ENCODE measurements at places on chromosomes 2 and 18.

DNA sequence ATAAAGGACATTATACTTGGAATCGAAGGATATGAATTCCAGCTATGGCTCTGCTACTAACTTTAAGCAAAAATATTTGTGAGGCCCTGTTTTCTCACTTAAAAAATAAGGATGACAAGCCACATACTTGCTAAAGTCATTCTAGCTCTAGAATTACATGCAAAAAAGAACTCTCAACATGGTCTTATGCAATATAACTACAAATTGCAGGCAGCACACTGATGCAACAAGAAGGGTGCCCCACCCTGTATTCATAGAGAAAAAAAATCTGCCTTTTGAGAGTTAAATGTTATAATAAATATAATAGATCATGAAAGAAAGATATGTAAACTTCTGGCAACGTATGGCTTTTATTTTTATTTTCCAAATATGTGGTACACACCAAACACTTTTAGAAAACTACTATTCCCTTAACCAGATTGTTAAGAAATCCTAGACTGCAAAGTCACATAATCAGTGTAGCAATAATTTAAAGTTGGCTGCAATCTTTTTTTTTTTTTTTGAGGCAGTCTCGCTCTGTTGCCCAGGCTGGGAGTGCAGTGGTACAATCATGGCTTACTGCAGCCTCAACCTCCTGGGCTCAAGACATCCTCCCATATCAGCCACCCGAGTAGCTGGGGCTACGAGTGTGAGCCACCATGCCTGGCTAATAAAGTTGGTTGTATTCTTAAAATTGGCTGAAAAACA lies 40.2 kb upstream of the WDSUB1 start:
- DNase-seq, result peak; percentile 83

- no peak for DNase-seq
These were observed 170.7 kb upstream of the SOX11 start for GRCh38 chr2:5521461-5521860.

DNA sequence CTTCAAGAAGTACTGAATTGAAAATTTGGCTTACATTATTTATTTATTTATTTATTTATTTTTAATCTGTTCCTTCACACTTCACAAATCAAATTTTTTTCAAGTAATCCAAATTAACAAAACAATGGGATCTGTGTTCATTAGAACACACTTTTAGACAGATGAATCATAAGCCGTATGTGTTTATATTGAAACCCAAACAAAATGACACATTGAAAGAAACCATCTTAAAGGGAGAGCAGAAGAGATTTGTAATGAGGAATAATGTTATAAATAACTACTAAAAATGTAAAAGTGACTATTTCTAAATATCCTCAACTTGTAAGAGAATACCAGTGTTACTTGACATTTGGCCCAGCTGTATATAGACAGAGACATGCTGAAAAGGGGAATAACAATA lies 991.0 kb upstream of the CHAC2 start:
- DNase-seq, result no peak

DNA sequence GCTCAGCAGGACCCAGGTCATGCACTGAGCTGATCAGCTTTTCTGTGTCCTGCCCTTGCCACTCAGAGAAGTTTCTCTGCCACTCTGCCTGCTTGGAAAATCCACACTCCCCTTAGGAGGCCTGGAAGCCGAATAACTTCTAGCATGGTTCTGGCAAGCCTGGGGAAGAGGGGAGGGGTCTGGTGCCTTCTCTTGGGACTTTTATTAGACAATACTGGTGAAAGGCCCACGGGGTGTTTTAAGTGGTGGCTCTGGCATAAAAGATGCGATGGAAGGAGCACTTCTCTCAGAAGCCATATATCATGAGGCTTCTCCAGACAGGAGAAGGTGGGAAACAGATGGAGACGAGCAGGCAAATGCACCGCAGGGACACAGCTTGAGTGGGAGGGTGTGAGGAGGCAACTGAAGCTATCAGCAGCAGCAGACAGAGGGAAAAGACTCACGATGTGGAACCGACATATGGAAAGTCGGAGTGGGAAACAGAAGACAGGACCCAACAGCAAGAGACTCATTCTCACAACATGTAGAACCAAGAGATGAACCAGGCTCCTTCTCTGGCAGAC lies 141.8 kb upstream of the CTNNA2 start:
- DNase-seq, result no peak

GRCh38 chr2:146659976-146660375 lies 1184.9 kb upstream of the ACVR2A start:
- DNase-seq, result no peak

GRCh38 chr2:218806346-218806978 lies 24.5 kb downstream of the CYP27A1 start:
- DNase-seq, result peak; percentile 99

- no peak for DNase-seq
These were observed 6.0 kb downstream of the PRADC1 start for GRCh38 chr2:73227086-73227485.

DNA sequence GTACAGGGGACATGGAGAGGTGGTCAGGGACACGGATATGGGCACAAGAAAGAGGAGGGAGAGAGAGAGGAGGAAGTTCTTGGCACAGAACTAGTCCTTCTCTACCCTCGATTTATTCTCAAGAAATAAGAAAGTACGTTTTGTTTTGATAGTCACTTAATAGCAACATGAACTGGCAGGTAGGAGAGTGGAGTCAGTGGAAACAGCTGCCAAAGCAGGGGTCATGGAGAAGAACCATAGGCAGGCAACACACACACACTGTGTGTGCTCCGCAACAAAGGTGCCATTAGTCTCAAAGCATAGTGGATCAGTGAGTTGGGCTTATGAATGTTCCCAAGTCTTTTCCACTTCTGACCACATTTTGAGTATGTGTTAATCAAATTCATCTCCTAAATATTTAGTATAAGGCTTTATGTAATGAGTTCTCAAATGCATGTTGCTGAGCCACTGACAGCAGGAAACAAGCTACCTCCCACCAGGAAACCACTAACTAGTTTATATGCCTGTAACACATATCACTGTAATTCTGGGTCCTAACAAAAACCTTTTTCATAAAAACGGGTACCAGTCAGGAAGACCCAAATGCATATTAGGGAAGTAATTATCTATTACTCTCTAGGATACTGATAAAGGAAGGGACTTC lies 41.1 kb downstream of the IWS1 start:
- no peak for DNase-seq

DNA sequence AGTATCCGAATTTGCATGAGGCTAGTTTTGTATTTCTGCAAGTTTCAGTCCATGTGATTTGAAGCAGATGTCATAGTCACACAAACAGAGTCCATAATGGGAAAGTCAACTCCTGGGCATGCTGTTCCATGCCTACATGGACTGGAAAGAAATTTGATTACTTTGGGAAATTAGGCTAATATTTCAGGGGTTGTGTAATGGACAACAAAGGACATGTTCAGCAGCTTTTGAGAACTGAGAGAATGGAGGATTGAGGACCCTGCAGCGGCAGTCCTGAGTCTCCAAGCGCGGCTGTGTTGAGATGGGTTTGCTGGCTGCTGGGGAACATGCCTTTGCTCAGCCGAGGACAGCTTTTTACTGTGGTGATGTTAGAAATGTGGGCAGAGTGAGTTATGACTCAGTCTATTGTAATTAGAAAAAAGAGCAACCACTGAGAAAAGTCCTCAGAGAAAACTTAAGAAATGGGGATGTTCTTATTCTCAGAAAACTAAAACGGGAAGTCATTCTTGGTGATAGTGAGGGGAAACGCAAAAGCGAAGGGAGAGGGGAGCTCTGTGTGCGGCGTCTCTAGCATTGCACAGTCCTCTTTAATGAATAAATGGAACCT lies 149.2 kb downstream of the FAM210A start:
- peak; percentile 5 for DNase-seq

GRCh38 chr18:12946549-12947284 lies 1.1 kb upstream of the SEH1L start:
- DNase-seq, result peak; percentile 80

DNA sequence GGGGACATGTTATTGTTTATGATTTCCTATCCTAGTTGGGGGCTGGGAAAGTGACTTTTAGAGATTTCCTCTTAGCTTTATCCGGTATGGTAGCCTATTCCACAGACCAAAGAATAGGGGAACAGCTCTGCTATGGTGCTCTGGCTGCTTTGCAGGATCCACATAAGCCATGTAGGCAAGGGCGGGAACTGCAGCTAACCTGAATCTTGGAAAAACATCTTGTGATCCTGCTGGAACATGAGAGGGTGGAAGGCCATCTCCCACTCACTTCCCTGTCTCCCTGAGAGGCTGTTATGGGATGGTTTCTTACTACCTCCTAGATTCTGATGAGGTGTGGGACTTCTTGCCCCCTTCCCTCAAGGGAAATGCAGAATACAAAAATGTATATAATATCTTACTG lies 2.0 kb upstream of the DARS1 start:
- DNase-seq, result no peak

GRCh38 chr2:69612200-69612599 lies 31.3 kb downstream of the AAK1 start:
- no peak for DNase-seq

GRCh38 chr18:11269257-11269656 lies 119.9 kb upstream of the PIEZO2 start:
- DNase-seq, result no peak

GRCh38 chr18:48418539-48419276 lies 9.5 kb upstream of the ZBTB7C start:
- DNase-seq, result no peak

DNA sequence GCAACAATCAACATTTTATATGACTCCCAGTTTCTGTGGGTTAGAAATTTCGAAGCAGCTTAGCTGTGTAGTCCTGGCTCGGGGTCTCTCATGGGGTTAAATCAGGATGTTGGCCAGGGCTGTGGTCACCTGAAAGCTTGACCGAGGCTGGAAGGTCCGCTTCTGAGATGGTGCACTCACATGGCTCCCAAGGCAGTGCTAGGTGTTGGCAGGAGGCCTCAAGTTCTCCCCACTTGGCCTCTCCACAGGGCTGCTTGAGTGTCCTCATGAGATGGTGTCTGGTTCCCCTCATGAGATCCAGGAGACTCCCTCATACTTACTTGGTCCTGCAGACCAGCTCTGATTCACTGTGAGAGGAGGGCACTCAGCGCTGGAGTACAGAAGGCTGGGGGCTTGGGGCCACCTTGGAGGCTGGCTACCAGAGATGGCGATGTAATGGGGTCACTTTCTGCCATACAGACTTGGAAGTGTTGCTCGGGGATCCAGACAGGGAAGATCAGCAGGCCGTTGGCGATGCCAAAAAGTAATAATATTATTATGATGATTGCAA lies 98.8 kb downstream of the INHBB start:
- no peak for DNase-seq

DNA sequence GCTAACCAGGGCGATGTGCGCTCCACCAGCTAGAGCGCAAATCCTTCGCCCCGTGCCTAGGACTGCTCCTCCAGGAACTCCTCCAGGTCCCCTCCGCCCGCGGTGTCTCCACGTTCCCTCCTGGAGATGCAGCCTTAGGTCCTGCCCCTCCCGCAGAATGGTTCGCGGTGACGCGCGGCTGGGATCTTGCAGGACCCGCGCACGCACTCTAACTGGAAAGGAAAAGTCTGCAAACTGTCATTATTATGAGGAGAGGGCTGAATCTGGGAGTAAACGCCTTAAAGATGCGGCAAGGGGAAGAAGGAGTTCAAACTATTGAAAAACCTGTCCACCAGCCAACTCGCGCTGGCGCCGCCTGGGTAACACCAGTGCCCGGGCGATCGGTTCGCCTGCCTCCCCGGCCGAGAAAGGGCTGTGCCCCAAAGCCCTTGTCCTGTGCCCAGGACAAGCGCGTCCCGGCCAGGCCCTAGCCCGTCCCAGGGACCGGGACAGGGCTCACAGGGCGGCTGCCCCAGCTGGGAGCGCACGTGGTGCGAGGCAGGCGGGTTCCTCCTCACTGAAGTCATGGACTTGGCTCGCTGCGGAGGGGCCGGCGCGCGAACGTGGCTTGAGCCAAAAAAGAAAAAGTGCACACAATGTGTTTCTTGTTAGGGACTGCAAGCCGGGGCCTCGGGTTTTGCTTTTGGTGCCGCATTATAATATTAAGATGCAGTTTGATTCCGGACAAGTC lies 5.5 kb upstream of the ID2 start:
- peak; percentile 83 for DNase-seq

- no peak for DNase-seq
These were observed 282.5 kb downstream of the SLC8A1 start for GRCh38 chr2:40169430-40169829.

GRCh38 chr2:229486673-229487072 lies 215.6 kb upstream of the PID1 start:
- DNase-seq, result no peak

DNA sequence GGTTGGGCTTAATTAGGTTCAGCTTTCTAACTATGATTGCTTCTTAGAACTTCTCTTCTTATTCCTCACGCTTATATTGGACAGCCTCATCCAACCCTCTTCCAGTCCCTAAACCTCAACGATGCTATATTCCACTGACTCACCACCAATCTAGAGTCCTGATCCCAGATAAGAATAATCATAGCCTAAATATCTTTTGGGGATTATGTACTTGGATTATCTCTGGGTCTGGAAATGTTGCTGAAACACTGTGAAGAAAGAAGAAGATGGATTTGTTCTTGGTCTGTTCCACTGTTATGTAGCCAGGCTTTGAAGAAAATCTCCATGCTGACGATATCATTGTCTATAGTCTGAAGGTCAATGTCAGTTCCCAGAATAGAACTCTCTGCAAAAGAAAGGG lies 26.9 kb downstream of the DOK1 start:
- DNase-seq, result no peak

GRCh38 chr2:66478299-66478698 lies 43.4 kb downstream of the MEIS1 start:
- no peak for DNase-seq

GRCh38 chr2:183522489-183523266 lies 398.4 kb downstream of the NUP35 start:
- no peak for DNase-seq

GRCh38 chr18:35969676-35970075 lies 2.8 kb upstream of the RMP24 start:
- DNase-seq, result no peak

- DNase-seq, result no peak
These were observed 158.7 kb upstream of the SKOR2 start for GRCh38 chr18:47410139-47410538.

DNA sequence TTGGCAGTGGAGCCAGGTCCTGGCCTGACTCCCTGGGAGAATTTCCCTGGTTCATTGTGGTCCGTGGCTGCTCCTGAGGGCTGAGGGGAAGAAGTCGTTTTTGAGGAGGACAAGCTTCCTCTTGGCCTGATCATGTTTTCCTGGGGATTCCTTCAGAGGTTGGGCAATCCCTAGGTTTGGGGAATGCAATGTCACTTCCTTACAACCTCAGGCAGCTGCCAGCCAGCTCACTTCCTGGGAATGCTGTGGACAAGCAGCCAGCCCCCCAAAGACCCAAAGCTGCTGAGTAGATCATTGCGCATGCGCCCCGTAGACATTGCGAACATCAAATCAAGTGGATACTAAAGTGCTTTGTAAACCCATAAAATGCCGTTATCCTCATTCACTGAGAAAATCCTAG lies 7.7 kb upstream of the DNMT3A start:
- DNase-seq, result no peak

- DNase-seq, result no peak
These were observed 791 bp upstream of the CYRIA start for GRCh38 chr2:16666449-16666801.

GRCh38 chr2:102057502-102058292 lies 65.9 kb downstream of the IL1R2 start:
- DNase-seq, result no peak
